ENCODE measurements at places on chromosomes 12 and 14.

DNA sequence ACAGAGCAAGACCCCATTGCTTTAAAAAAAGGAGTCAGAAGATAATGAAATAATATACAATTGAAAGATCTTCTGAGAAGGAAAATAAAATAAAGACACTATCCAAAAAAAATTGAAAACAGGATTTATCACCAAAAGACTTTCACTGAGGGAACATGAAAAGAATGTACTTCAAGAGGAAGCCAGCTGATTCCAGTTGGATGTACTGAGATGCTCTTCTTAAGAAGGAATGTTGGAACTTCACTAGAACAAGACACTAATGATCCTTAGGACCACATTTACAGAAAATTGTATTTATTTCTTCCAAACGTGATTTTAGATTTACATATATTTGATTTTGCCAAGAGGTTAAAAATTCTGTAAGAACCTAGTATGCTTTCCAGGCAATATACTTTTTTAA is 65.6 kb upstream of the CNOT2 start:
- H3K36me3 ChIP-seq = peaks cover 6% of the 10 kb centered on the region
- DNase-seq = no peak
- no peak overlapping the region for H3K4me3 ChIP-seq
- H3K4me1 ChIP-seq = no peaks in the 10 kb centered on the region
- no peak overlapping the region for H3K27ac ChIP-seq

- H3K4me1 ChIP-seq = peaks cover 8% of the 10 kb centered on the region
- no peak overlapping the region for H3K4me3 ChIP-seq
- H3K27me3 ChIP-seq = no peaks in the 10 kb centered on the region
- no peak for DNase-seq
- H3K27ac ChIP-seq = no peak overlapping the region
These were observed 17.9 kb downstream of the SPRING1 start for GRCh38 chr12:116719731-116720528.

DNA sequence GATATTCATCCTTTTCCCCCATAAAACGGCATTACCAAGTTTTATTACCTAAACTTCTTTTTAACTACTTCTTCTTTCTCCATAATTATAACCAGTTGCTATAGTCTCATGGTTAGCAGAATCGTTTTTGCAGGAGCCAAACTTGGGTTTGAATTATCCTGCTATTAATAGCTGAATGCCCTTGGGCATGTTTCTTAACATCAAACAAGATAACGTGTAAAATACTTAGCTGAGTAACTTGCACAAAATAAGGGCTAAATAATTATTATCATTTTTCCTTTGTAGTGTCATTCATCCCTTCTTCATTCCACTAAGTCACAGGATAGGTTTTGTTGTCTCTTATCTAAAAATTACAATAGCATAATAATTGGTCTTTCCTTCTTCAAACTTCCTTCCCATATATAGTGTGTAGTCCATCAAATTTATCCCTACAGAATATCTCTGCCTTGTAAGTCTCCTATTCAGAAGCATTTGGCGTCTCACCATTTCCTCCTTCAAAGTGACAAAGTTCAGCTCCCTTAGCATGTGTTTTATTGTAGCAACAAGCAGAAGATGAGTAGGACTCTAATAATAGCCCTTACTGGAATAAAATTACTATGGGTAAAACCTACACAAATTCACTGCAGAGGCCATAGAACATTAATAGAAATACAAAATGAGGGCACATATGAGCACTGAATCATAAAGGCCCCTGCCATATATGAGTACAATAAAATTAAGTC is 63.8 kb downstream of the FAR2 start:
- no peaks in the 10 kb centered on the region for H3K27me3 ChIP-seq
- H3K27ac ChIP-seq = no peak overlapping the region
- no peaks in the 10 kb centered on the region for H3K36me3 ChIP-seq
- no peaks in the 10 kb centered on the region for H3K4me1 ChIP-seq

DNA sequence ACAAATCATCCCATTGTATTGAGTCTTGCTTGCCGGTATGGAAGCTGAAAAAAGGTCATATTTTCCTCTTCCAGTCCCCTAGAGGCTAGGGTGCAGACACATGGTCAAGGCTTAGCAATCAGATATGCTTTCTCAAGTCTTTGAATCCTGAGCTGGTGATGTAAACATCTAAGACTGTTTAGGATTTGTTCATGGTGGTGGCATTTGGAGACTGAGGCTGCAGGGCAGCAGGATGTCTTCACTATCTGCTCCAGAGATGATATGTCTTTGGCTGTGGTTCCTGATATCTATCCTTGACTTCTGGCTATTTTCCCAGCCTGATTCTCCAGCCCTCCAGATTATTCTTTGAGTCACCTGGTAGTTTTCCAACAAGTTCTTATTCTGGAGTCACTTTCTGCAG is 50.5 kb upstream of the DACT1 start:
- no peak overlapping the region for H3K4me3 ChIP-seq
- no peaks in the 10 kb centered on the region for H3K36me3 ChIP-seq
- no peak overlapping the region for H3K27ac ChIP-seq
- H3K27me3 ChIP-seq = peaks cover 41% of the 10 kb centered on the region
- H3K4me1 ChIP-seq = no peaks in the 10 kb centered on the region

DNA sequence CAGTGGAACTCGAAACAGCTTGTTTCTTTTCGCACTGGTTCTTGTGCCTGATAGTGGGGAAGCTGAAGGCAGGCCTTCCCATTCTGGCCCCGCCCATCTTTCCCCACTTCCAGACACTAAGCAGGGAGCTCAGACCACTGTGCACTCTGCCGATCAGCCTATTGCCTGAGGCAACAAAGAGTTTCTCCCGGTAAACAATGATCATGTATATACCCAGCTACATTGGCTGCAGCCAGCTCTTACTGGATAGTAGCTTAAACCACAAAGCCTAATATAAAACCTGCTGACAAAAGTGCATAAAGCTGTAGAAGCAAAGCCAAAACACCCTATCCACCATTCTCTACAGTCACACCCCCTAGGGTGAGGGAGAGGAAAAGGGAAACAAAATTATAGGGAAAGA is 24.7 kb upstream of the GLIPR1 start:
- no peaks in the 10 kb centered on the region for H3K27me3 ChIP-seq
- H3K4me1 ChIP-seq = peaks cover 25% of the 10 kb centered on the region
- H3K4me3 ChIP-seq = no peak overlapping the region
- no peaks in the 10 kb centered on the region for H3K36me3 ChIP-seq
- no peak for DNase-seq
